ENCODE measurements at places on chromosomes 1 and 21. TPM values are rescaled to one million over a fixed set of nuclear protein-coding genes. Genes with fewer than 3 reads are reported as not detected.

Gene TEDDM1
- not detected for total RNA-seq

Gene ST6GALNAC5
- total RNA-seq, result 15.4 TPM

Gene ECE1
- 112 TPM for total RNA-seq

Gene C1orf94
- not detected for total RNA-seq

Gene MYOG
- not detected for total RNA-seq

Gene TMOD4
- total RNA-seq, result not detected

Gene TIE1
- total RNA-seq, result 9.4 TPM

Gene SCP2
- total RNA-seq, result 144 TPM

DNA sequence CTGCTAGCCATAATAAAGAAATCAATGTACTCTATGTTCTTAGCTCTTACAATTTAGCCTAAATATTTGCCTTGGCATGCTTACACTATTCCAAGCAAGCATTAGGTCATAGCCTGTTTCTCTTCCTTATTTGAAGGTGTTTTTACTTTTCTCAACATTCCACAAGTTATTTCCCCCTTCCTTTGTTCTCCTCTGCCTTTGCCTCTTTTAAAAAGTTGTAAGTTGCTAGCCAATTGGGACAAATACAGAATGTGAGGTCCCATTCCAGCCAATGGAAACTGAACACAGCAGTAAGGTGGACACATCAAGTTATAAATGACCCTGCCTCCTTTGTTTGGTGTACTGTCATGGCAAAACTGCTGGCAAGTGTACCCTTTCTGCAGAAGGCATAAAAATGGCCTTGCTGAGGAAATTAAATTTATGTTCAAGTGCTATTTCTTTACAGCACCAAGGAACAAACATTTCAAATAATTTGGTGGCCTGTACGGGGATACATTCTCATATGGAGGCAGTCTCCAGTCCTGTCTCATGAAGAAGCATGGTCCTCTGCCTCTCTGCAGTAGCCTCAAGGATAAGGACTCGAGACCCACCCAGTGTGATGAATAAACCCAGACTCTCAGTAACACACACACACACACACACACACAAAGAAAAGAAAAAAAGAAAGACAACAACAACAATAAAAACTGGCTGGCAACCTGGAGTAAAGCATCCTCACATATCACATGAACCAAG, 28.8 kb upstream of the FMO1 start:
- DNase-seq, result peak; percentile 58

DNA sequence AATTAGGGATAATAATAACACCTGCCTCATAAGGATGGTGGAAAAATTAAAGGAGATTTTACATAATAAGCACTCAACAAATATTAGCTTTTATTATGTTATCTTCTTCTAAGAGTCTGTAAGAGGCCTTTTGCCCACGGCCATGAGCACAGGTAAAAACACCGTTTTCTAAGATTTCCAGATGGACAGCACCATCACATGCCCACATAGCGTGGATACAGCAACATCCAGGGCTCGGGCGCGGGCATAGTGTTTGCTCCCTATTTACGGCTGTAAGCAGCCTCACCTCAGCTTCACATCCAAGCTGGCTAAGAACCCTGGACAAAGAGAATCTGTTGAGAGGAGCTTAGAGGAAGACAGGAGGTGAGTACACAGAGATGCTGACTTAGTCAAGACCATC, 216.4 kb upstream of the IRF2BP2 start:
- DNase-seq, result no peak

- DNase-seq, result no peak
Measured at GRCh38 chr1:66532214-66532613, 1.7 kb upstream of the SGIP1 start.

DNA sequence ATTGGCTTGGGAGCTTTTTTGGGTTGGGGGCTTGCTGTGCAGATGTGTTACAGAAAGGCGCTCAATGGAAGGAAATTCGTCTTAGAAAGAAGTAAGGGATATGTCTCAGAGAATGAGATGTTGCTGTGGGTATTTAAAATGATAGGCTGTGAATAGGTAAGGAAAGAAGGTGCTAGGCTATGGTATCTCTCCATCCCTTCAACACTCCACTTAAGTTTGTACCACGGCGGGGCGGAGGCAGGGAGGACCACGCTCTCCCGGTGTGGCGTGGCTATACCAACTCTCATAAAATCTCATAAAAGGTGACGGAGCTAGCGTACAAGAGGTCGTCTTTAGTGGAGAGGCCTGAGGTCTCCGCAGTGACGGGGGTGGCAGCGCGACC, 305 bp upstream of the RPS6KC1 start:
- DNase-seq, result no peak

- no peak for DNase-seq
Measured at GRCh38 chr1:9153152-9153551, 24.2 kb upstream of the GPR157 start.

GRCh38 chr1:214657299-214657698, 54.3 kb downstream of the CENPF start:
- DNase-seq, result no peak

DNA sequence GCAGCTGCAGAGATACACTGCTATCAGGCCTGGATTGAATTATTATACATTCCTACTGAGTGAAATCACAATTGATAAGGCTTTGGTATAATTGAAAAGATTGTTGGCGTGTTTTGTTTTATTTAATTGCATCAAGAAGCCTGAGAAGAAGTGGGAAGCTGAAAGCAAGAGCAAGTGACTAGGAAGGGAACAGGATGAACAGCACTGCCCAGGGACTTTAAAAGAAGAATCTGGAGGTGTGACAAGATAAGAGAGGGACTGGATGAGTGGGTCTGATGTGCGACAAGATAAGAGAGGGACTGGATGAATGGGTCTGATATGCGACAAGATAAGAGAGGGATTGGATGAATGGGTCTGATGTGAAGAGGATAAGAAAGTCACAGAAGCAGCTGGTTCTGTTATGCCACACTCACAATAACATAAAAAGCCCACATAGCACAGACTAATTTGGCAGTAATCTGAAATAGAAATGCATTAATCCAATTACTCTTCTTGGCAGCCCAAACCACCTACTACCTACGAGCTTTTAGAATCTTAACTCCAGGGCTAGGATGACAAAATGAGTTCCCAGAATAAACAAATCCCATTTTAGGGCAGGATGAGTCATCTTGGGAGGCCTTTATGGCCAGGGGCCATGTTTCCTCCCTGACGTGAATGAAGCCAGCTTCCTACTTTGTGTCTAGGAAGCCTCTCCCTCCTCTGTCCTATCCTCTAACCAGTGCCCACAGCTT, 129.7 kb downstream of the DUSP10 start:
- DNase-seq, result peak; percentile 80
